ENCODE measurements at places on chromosomes 16 and 17.

DNA sequence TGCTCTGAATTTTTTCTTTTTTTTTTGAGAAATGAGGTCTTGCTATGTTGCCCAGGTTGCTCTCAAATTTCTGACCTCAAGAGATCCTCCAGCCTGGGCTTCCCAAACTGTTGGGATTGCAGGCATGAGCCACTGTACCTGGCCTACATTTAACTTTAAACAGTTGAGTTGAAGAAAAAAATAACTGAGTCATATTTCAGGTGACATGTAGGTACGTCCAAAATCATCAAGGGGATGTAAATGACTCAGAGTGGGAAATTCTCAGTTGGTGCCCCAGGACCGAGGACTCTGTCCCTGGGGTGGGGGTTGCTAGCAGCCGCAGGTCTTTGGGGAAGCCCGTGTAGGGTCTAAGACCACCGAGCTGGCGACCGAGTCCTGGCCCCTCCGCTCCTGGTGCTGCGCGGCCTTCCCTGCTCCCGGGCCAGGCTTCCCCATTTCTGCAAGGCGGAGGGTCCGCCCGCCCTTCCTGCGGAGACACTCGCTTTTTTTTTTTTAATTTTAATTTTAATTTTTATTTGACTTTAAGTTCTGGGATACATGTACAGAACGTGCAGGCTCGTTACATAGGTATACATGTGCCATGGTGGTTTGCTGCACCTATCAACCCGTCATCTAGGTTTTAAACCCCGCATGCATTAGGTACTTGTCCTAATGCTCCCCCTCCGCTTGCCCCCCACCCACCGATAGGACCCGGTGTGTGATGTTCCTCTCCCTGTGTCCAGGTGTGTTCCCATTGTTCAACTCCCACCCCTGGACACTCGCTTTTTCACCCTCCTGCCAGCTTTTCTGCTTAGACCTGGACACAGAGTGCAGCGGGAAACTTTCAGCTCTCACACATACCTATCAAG lies 12.7 kb upstream of the N4BP1 start:
- DNase-seq = no peak

- DNase-seq = no peak
These were observed 548.9 kb upstream of the CDH8 start for GRCh38 chr16:62585041-62585545.

- DNase-seq = no peak
These were observed 28.8 kb downstream of the GINS2 start for GRCh38 chr16:85659805-85660511.

- no peak for DNase-seq
These were observed 62.5 kb downstream of the CYLD start for GRCh38 chr16:50804290-50804907.

DNA sequence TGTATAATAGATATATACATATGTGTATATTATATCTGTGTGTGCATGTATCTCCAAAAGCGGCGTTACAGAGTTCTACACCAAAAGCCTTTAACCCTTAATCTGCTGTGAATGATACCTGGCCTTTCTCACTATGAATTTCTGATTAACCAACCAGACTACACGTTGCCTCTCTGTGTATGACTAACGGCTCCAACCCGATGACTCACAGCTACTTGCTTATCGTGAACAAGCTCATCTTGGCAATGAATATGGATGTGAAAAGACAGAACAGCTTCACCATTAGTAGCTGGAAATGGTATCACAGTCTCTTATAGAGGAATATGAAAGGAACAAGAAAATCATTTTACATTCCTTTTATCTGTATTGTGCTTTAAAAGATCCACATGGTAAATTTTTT lies 23.8 kb upstream of the ARHGAP44 start:
- peak; percentile 30 for DNase-seq

DNA sequence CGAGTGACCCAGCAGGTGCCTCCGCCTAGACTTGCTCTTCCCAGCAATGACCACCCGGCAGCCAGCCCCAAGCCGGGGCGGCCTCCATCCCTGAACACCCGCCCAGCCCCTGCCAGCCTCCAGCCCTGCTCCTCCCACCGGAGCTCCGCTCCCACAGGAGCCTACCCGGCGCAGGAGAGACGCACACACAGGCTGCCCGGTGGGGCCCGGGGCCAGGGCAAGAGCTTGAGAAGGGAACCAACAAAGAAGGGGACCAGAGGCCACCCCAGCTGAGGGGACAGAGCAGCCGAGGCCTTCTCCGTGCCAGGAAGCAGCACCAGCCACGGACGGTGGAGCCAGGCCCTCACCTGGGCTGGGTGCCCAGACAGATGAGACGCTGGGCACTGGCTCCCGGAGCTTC lies 13.8 kb downstream of the PKD1 start:
- peak; percentile 37 for DNase-seq

GRCh38 chr16:5903832-5904231 lies 806.2 kb upstream of the EEF2KMT start:
- DNase-seq = no peak

DNA sequence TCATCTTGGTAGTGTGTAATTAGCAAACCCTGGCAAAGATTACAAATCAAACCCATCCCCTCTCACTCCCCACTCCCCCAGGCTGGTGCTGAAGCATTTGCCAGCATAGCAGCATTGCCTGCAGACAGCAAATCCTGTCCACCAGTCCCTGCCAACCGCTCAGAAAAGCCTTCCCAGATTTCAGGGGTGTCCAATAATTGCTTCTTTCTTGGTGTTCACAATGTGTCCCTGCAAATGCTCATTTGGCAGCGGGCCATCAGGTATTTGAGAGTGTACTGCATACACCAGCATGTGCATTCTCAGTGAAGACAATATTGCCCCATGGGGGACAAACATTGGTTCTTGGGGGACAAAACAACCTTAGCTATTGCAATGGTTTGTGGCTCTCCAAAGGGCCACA lies 28.2 kb downstream of the ORC6 start:
- no peak for DNase-seq

- no peak for DNase-seq
These were observed 46.9 kb downstream of the AXIN2 start for GRCh38 chr17:65514541-65514940.
